ENCODE measurements at places on chromosomes 6 and 20.

DNA sequence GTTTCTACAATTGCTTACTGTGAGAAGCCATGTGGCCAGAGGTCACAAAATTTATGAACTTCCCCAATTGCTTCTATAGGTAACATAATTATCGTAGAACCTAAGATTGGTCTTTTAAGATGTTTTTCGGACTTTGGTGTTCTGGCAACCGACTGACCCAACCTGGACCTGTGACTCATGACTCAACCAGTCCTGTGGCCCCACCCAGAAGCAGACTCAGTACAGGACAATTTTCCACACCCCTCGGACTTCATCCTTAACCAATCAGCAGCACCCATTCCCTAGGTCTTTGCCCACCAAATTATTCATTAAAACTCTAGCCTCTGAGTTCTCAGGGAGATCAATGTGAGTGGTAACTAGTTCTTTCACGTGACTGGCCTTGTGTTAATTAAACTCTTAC, 26.4 kb upstream of the AKAP12 start:
- no peak for DNase-seq

GRCh38 chr6:6569096-6569810, 19.3 kb upstream of the LY86 start:
- DNase-seq, result no peak

DNA sequence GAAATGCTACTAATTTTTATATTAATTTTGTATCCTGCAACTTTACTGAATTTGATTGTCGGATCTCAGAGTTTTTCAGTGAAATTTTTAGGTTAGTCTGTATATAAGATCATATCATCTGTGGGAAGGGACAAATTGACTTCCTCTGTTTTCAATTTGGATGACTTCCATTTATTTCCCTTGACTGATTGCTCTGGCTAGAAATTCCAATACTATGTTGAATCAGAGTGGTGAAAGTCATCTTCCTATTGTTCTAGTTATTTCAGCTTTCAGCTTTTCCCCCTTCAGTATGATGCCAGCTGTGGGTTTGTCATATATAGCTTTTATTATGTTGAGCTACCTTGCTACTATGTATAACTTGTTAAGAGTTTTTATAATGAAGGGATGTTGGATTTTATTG, 771.2 kb downstream of the KIF16B start:
- DNase-seq, result no peak

GRCh38 chr6:53869964-53870363, 75.2 kb downstream of the LRRC1 start:
- no peak for DNase-seq

GRCh38 chr6:36526066-36526465, 21.2 kb downstream of the STK38 start:
- no peak for DNase-seq

DNA sequence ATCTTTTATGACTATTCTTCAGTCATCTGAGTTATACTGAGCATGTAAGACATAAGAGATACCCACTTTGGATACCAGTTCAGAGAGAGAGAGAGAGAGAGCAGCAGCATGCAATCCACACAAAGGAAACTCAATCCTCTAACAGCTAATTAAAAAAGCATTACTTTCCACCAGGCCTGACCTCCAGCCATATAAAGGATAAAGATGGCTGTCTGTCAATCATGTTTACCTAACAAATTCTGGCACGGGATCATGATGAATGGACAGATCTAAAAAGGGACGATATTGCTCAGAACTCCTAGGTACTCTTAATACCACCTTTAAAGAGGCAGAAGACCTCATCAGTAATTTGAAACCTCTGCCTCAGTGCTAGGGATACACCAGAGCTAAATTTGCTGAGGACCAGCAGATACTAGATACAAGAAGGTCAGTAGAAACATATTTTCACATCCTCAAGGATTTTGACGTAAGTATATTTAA, 159.2 kb downstream of the RPS12 start:
- DNase-seq, result no peak

DNA sequence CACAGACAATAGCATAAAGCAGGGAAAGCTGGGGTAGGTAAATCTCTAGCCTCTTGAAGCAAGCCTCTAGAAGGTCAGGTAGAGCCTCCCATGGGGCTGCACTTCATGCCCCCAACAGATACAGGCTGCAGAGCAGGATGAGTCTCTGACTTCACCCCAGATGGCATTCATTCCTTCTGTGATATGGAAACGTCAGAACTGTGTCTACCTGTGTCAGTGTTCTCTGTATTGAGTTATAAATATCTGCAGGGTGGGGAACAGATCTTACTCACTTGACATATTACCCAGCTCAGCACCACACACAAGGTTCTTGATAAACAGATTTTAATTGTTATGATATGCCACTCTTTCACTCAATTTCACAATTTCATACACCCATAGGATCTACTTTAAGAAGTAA, 2.1 kb downstream of the LGSN start:
- DNase-seq, result no peak

DNA sequence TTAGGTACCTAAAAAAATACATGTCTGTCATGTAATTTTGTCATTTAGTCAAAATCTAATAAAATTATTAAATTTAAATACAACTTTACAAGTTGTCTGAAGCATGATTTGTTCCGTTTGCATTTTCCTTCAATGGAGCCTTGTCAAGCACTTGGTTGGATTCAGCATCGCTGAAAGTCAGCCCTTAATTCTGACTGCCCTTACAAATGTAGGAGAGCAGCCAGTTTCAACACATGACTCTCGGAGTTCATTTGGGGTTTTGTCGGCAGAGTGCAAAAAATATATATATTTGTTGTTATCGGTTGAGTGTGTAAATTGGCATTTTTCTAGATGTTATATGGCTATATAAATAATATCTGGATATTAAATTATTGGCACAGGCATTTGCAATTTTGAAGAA, 180.6 kb downstream of the RPS12 start:
- DNase-seq, result no peak

GRCh38 chr6:90222724-90223198, 73.9 kb downstream of the BACH2 start:
- no peak for DNase-seq

DNA sequence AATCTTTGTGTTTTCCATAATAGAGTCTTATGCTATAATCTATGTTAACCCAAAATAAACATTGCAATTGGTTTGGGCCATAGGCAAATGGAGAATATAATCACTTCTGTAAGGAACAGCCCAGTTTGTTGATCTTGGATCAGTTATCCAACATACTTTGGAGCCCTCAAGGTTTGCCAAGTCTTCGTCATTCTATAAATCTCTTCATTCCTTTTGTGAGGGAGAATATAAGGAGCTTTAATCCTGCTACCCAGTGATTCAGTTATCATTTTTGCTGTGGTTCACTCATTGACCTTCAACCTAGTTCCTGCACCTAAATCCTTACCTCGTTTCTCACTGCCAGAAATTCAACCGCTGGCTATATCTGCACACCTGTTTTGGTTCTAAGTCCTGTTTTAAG, 500.3 kb upstream of the PTCHD4 start:
- no peak for DNase-seq

DNA sequence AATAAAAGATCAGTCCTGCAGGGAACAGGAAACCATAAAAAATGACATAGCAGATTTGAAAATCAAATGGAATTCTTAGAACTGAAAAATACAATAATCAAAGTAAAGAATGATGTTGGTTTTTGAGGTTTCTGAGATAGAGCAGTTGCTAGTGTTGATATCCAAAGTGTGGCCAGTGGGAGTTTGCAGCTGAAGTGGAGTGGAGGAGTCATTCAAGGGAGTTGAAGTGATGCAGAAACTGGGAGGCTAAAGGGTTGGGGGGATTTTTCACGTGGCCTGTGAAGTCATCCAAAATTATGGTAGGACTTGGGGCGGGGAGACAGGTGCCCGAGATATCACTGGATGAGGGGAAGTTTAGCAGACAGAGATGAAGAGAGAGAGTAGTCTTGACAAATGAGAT, 123.6 kb downstream of the CDC5L start:
- DNase-seq, result no peak

DNA sequence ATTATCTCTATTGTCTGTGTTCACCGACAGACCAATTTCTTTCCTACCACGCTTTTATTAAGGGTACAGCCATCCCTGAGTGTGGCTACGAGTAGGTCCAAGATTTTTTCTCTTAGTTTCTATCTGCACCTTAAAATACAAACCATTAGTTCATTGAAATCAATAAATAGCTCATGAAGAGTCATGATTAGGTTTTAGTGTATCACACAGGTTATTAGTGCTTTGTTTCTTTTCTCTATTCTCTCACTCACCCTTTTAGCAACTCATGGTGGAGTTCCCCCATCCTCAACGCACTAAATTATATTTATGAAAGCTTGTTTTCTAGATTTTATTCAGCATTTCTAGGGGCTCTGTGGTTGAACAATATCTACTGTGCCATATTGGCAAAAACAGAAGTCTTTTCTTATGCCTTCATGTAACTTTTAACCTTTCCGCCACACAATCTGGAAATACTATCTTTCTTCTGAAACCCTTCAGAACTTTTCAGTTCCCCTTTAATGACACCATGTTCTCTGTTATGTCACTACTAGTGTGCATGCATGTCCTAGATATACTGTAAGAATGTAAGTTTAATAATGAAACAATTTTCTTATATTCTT, 128.2 kb upstream of the LAMA2 start:
- DNase-seq, result no peak

DNA sequence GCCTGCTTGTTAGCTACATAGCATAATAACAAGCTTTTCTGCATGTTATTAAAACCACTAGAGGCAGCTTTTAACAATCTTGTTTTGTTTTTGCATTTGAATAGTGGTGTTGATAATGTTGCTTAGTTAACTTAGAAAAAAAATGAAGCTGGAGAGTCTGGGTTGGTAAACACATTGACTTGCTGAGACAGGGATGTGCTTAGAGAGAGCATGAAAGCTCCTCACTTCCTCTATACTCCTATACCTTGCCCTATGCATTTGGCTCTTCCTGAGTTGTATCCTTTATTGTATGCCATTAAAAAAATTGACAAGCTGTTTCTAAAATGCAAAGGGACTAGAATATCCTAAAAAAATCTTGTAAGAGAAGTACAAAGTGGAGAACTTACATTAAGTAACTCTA, 13.6 kb downstream of the FAM83B start:
- no peak for DNase-seq

GRCh38 chr20:6954219-6954618, 186.7 kb downstream of the BMP2 start:
- DNase-seq, result no peak

GRCh38 chr20:9578594-9578993, 64.2 kb downstream of the LAMP5 start:
- no peak for DNase-seq

GRCh38 chr20:34629342-34629741, 47.5 kb downstream of the PIGU start:
- DNase-seq, result no peak

- no peak for DNase-seq
Observed at GRCh38 chr6:36133912-36134311, 3.6 kb downstream of the MAPK13 start.

DNA sequence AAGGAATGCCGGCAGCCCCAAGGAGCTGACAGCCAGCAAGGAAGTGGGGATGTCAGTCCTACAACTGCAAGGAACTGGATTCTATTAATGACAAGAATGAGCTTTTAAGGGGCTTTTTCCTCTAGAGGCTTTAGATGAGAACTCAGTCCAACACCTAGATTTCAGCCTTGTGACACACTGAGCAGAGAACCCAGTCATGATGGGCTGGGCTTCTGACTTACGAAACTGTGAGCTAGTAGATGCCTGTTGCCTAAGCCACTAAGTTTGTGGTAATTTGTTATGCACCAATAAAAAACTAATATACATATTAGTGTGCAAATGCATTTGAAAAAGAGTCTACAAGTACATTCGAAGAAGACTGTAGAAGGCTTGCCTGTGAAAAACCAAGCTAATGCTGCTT, 263.3 kb downstream of the SOX4 start:
- no peak for DNase-seq

DNA sequence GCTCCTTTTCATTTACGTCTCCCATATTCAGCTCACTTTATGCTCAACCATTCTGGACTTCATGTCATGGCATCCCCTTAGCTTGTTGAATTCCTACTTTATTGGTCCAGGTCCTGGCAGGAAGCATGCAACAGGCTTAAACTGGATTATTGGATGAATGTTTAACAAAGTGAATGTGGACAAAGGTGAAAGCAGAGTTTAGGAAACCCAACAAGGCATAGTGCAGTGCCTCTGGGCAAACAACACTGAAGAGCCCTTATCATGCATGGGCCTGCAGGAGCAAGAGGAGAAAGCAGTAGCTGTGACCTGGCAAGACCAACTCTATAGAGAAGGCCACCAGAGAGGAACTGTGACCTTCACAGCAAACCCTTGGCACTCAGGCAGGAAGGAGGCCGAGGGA, 5.3 kb upstream of the ANKRD66 start:
- DNase-seq, result no peak

GRCh38 chr20:36269507-36269906, 33.2 kb downstream of the AAR2 start:
- no peak for DNase-seq

GRCh38 chr20:4081421-4081820, 66.1 kb upstream of the RNF24 start:
- no peak for DNase-seq

GRCh38 chr6:88666901-88667300, 296.5 kb downstream of the RNGTT start:
- no peak for DNase-seq

- no peak for DNase-seq
Observed at GRCh38 chr20:13749811-13750210, 34.9 kb downstream of the ESF1 start.

- no peak for DNase-seq
Observed at GRCh38 chr20:14860410-14860814, 523.0 kb upstream of the FLRT3 start.

DNA sequence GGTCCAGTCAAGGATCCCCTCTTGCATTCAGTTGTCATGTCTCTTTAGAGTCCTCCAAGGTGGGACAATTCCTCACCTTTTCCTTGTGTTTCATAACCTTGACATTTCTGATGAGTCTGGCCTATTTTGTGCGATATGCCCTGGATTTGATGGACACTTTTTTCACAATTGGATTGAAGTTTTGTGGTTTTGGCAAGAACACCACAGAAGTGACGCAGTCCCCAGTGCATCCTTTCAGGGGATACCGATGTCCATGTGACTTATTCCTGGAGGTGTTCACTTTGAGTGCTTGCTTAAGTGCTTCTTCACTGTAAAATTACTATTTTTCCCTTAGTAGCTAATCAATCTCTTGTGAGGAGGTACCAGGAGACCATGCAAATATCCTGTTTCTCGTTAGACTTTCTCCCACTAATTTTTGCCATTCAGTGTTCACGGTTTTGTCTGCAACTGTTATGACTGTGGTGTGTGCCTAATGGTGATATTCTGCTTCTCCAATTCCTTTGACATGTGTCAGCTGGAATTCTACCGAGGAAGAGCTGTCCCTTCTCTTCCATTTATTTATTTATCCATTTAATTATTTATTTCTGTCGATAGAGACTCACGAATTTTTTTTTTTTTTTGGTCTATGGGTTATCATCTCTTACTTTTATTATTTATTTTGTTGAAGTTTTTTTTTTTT, 30.8 kb downstream of the BPIFB4 start:
- no peak for DNase-seq

Measured in CD4-positive, alpha-beta T cell treated with Interleukin-6 at 100 ng/mL for 8 hours (primary cell).